NCI-H1436 (cell line): ENCODE measurements at places on chromosomes 1 and 21.
A peak's percentile ranks its signal among the peaks of the same experiment; 100 is the strongest.

GRCh38 chr1:51432146-51432545 lies 86.9 kb downstream of the EPS15 start:
- no peak for DNase-seq

GRCh38 chr21:44428281-44428960 lies 26.9 kb upstream of the LRRC3 start:
- no peak for DNase-seq

DNA sequence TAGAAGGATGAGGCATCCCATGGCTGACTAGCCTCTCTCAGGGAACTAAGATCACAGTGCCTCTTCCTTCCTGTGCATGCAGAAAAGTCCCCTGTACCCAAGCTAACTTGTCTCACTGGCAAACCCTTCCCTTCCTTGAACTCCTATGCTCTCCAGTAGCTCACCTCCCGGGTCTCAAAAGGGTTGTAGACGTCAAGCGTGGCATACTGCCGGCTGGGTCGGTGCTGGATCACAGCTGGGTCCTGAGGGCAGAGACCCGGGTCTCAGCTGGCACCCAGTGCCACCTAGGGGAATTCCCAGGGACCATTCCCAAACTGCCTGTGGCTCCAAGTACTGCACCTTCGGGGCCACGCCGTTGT lies 688 bp downstream of the SCAMP3 start:
- no peak for DNase-seq

DNA sequence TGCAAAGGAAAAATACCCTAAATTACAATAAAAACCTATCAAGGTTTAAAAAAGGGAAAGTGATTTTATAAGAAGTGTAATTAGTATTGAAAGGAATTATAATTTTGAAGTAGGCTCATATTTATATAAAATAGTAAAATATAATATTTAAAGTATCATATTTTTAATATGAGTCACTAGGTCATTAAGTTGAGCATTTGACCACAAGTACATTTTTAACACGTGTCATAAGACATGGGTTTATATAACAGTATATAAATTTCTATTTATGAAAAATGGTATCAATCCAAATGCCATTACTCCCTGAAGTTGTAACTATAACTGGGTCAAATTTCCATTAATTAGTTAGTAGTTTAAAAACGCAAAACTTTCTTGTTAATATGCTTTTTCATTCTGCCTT lies 365.9 kb downstream of the COL11A1 start:
- no peak for DNase-seq

DNA sequence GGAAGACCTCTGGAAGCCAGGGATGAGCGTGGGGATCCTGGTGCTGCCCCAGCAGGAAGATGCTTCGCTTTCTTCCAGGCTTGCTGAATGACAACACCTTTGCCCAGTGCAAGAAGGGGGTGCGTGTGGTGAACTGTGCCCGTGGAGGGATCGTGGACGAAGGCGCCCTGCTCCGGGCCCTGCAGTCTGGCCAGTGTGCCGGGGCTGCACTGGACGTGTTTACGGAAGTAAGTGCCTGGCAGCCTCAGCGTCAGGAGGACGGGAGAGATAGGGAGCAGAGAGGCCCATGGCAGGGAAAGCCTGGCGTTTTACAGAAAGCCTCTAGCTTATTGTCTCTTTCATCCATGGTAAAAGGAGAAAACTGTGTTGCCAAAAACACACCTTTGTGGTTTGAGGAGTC lies 23.5 kb downstream of the PHGDH start:
- no peak for DNase-seq

GRCh38 chr1:201065686-201066085 lies 42.2 kb upstream of the KIF21B start:
- no peak for DNase-seq

DNA sequence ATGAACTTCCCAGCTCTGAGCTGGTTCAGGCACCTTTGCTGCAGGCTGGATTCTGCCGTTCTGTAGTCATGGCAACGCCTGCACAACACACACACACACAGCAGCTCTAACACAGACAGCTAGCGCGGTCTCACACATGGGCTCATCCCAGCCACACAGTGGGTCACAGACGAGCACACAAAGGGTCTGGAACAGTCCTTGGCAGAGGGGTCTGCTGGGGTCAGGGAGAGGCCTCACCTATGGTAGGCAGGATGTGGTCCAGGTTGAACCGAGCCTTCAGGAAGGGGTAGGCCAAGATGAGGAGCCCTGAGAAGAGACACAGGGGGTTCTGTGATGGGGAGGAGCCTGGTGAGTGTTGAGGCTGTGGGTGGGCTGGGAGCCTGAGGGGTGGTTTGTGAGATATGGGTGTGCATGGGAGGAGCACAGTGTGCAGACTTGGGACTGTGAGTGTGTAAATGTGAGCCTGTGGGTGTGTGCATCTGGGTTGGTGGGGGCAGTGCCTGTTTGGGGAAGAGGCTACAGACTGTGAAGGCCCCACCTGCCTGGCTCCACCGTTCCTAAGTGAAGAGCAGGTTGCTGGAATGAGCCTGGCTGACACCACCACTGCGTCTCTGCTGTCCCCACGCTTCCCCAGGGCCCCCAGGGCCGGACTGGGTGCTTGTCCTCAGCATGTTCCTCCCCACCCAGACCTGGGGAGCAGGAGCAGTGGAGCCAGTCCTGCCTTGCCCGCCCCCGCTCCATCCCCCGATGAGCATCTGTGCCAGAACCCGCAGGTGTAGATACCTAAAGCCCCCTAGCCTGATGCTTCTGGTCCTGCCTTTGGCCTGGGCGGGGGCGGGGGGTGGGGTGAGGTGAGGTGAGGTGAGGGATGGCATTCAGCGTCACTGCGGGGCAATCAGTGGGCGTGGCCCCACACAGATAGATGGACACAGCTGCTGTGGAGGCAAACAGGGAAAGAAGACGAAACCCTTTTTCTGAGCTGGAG lies 1.5 kb downstream of the KNCN start:
- DNase-seq, result peak; percentile 63

DNA sequence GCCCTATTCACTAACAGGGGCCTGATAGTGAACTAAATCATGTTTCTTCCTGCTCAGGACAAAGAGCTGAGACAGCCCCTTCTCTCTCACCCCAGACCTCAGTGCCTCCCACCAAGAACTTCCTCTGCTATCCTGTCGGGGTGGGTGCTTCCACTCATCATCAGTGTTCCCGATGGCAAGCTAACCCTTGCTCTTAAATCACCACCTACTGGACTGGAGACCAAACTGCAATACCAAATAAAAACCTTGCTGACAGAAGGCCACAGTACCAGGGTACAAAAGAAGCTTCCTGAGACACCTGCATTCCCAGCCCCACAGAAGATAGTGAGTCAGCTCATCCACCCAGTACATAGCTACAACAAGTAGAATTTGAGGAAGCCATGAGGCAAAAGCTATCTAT lies 799.5 kb downstream of the LTN1 start:
- DNase-seq, result no peak

GRCh38 chr1:46735708-46736324 lies 16.9 kb upstream of the EFCAB14 start:
- DNase-seq, result no peak

GRCh38 chr1:41683681-41684500 lies 199.4 kb upstream of the EDN2 start:
- DNase-seq, result no peak

DNA sequence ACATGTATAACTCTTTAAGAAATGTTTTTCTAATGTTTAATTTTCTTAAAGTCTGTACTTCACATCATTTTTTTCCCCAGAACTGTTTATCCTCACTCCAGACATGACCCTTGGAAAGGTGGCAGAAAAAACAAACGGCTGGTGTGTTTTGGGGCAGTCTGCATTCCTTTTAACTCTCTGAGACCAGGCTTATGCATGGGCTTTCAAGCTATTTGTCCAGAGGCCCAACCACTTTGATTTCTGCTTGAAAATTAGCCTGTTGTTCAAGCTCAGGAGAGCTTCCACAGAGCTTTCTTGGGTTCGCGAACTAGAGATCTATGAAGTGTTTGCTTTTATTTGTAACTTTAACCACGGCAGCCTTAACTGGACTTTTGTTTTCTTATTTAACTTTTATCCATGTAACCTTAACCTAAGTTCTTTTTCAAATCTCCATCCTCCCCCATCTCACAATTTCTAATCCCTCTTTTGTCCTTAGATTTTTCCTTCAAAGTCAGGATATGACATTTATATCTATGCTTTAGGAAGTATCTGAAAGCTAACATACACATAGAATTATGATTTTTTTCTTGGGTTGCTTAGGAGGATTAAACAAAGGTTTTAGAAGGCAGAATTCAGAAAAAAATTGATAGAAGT lies 111.8 kb downstream of the FGGY start:
- DNase-seq, result no peak

DNA sequence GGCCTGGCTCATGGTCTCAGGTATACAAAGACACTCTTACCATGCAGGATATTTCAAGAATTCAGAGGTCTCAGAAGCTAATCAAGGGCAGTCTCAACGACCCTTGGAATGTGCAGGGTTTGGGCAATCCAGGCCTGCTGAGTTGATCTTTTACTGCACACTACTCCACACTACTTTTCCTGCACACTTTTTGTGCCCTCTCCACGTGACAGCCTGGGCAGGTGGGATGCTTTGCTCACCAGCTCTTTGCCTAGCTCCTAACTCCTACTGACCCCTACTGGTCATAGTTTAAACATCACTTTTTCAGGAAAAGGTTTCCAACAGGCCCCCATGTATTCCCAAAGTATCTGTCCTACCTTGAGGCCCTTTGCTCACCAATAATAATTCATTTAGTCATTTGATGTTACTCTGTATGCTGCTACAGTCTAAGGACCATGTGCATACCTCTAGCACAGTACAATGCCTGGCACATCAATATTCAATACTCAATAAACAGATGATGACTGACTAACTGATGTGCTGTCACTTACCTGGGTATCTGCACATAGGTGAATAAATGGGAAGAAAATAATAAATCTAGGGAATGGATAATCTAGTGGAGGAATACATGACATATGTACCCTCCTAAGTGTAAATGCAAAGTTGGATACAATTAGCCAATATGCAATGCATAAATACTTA lies 9.6 kb downstream of the DUSP23 start:
- DNase-seq, result peak; percentile 22

- no peak for DNase-seq
Measured at GRCh38 chr1:151526735-151527525, 13.2 kb upstream of the TUFT1 start.

DNA sequence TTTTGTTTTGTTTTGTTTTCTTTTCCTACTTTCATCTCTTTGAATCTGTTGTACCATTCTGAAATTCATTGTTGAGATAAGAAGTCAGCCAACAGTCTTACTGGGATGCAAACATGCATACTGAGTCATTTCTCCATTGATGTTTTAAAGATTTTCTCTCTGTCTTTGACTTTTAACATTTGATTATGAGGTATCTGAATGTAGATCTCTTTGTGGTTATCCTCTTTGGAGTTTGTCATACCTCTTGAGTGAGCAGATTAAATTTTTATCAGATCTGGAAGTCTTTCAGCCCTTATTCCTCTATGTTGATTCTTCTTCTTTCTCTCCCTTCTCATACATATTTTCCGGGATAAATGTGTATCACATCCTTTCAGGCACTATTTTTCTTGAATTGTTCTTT lies 406.9 kb upstream of the NCAM2 start:
- DNase-seq, result no peak

GRCh38 chr1:13725714-13726175 lies 25.8 kb downstream of the PRDM2 start:
- no peak for DNase-seq

DNA sequence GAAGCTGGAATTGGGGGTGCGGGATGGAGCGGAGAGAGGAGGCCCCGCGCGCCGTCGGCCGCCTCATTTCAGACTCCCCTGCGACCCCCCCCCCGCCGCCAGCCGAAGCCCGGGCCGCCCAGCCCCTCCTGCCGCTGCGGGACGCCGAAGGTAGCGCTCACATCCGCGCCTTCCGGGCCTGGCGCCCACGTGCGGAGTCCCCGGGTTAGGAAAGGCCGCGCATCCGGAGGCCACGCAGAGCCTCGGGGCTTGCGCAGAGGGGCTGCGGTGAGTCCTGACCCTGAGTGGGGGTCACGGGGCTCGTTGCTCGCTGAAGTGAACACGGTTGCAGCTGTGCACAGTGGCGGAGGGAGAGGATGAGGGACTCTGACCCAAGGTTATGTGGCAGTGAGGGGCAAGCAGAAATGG lies 552 bp upstream of the ZNF496 start:
- peak; percentile 27 for DNase-seq

GRCh38 chr21:40667967-40668366 lies 179.0 kb downstream of the DSCAM start:
- no peak for DNase-seq

DNA sequence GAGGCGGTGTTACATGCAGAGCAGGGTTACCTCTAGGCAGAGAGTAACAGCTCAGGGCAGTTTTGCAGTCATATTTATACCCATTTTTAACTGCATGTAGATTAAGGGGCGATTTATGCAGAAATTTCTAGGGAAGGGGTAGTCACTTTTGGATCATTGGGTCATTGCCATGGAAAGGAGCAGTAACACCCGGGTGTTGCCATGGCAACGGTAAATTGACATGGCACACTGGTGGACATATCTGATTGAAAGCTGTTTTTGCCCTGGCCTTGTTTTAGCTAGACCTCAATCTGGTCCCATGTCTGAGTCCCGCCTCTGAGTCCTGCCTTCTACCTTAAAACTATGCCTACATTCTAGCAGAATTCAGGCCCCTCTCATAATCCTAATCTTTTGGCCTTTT lies 11.8 kb upstream of the USP1 start:
- DNase-seq, result no peak

DNA sequence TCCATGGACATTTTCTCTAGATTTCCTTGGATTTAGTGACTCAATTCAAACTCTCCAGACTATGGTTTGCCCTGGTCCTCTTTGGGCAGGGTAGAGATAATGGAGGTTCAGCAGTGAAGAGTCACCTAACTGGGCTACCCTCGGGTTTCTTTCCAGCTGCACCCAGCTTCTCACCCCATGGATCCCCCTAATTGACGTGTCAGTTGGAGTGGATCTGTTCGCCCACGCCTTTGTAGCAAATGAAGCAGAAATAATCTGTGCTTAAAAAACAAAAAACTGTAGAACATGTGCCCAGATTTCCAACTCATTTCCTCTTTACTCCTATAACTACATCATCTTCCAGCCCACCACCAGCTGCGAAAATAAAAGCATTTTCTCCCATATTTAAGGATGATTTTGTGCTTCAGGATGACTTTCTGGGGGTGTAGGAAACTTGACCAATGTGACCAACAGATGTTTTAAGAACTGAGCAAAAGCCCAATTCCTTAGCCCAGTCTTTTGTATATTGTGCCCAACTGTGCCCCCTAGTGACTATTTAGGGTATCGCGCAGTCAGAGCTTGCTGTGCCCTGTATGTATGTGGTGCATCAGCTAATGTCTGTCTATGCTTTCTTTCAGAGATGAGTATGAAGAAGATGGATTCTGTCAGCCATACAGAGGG lies 66.5 kb upstream of the UBE2U start:
- peak; percentile 66 for DNase-seq

DNA sequence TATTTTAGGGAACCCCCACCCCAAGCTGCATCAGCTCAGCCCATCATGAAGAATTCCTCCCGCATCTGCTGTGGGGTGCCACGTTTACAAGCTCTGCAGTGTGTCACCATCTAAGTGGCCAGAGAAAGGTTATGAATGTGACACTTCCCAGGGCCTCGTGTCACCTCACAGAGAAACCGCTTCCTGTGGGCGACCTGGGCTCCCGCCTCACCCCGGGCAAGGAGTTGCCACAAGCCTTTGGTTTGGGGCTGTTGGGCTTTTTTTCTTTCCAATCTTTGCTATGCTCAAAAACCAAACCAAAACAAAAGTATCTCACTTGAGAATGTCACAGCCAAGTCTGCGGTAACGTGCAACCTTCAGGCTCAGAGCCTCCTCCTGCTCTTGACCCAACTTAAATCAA lies 82.1 kb upstream of the ARHGEF16 start:
- DNase-seq, result no peak

- DNase-seq, result peak; percentile 53
Measured at GRCh38 chr1:58781541-58782177, 2.2 kb downstream of the JUN start.
